ENCODE measurements at places on chromosomes 11 and 22. TPM values are rescaled to one million over a fixed set of nuclear protein-coding genes. Genes with fewer than 3 reads are reported as not detected.
A peak's percentile ranks its signal among the peaks of the same experiment; 100 is the strongest.

GRCh38 chr22:28741785-28742561 lies at the start of the genes CHEK2 and HSCB:
Gene CHEK2, minus strand, starts transcription at chr22:28741820. Its CDS starts 7,099 bp downstream, at chr22:28734721.
Gene HSCB, plus strand, starts transcription at chr22:28742039. Its CDS starts 57 bp downstream, at chr22:28742096.
- DNase-seq: peak; percentile 99

DNA sequence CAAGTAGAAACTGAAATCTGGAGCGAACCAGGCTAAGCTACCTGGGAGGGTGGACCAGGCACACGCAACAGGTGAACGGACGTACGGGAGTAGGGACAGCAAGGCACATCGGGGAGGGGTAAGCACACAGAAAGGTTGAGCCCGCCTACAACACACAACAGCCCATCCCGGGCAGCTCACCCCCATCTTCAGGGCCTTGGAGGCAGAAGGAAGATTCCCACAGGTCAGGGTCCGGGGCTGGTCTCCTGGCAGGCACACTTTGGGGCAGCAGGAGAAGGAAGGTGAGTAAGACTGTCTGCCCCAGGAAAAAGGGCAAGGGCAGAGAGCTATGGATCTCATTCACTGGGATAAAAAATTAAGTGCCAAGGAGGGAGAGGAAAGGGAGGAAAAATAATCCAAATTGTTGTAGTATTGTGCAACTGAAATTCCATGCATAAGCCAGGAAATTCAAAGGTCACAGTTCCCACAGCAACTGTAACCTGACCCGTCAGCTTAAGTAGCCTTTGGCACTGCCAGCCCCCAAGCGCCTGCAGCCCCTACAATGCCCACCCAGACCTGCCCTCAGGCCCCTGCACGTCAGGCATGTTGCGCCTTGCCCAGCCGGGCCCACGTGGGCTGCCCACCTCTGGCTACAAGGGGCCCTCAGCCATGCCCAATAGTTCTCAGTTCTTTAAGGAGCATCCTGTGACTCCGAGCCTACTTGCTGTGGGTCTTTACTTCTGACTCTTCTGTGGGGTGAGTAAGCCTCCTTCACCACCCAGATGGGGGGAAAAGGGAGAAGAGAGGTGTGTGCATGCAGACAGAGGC lies 51.8 kb downstream of the MICAL3 start:
- no peak for DNase-seq

GRCh38 chr11:107705027-107705426 lies 6.8 kb downstream of the SLN start:
- no peak for DNase-seq

DNA sequence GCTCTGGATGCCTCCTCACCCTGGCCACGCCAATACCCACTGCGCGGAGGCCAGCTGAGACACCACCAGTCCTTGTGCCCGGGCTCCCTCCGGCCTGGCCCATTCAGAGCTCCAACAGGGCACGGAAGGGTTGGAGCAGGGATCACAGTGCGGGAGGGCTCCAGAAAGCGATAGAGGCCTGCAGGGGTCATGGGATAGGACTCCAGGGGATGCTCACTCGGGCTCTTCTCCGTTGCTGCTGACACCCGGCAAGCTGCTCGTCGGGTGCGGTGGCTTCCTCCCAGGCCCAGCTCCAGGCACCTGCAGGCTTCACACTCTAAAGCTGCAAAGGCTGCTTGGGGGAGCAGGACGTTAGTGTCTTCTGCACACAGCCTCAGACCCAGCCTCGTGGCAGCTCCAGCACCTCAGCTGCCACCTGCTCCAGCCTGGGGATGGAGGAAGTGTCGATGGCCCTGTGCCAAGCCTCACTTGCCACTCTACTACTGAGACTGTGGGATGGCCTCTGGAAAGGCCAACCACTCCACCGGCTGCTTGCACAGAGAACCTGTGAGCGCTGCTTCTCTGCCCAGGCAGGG lies 10.6 kb downstream of the WNT7B start:
- DNase-seq: no peak

PRRG4 gene
- 0.32 TPM for total RNA-seq

POU2AF3 gene
- total RNA-seq: not detected

Measured in activated naive CD4-positive, alpha-beta T cell treated with anti-CD3 and anti-CD28 coated beads, Interleukin-2, amount 50 U/mL, for 72 hours (primary cell).